ENCODE measurements at places on chromosomes 2 and 18. TPM values are rescaled to one million over a fixed set of nuclear protein-coding genes. Genes with fewer than 3 reads are reported as not detected.

FBXO15 gene
- 0.38 TPM for polyA plus RNA-seq

TANK gene
- polyA plus RNA-seq = 40.8 TPM

TTN gene
- 0.04 TPM for polyA plus RNA-seq

ATOH8 gene
- polyA plus RNA-seq = 49.2 TPM

CRYGD gene
- polyA plus RNA-seq = not detected

IFIH1 gene
- polyA plus RNA-seq = 7.9 TPM

GRB14 gene
- 0.95 TPM for polyA plus RNA-seq

CFAP65 gene
- polyA plus RNA-seq = not detected

COL4A3 gene
- polyA plus RNA-seq = 1.4 TPM

- no peak for DNase-seq
These were observed 13.2 kb downstream of the DYSF start for GRCh38 chr2:71466301-71467179.

GRCh38 chr2:23756593-23757292, 170.2 kb downstream of the ATAD2B start:
- no peak for DNase-seq

DNA sequence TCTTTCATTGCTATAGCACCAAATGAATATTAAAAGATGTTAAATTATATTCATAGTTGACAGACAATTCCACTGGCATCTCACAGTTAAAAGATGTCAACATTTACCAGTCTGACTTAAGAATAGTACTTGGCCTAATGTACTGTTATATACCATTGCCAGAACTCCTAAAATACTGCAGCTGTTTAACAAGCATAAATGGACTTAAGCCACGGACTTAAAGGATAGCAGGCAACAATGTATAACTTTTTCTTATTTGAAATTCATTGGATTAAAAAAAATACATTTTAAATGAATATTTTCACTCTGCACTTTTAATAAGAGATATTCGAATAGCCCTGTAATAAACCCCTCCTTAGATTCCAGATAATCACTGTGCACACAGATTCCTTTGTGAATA, 3.8 kb downstream of the TCF4 start:
- DNase-seq = no peak

GRCh38 chr2:10514743-10515142, 66.6 kb upstream of the ODC1 start:
- DNase-seq = no peak

GRCh38 chr2:1521878-1522830, 108.9 kb downstream of the TPO start:
- DNase-seq = no peak

DNA sequence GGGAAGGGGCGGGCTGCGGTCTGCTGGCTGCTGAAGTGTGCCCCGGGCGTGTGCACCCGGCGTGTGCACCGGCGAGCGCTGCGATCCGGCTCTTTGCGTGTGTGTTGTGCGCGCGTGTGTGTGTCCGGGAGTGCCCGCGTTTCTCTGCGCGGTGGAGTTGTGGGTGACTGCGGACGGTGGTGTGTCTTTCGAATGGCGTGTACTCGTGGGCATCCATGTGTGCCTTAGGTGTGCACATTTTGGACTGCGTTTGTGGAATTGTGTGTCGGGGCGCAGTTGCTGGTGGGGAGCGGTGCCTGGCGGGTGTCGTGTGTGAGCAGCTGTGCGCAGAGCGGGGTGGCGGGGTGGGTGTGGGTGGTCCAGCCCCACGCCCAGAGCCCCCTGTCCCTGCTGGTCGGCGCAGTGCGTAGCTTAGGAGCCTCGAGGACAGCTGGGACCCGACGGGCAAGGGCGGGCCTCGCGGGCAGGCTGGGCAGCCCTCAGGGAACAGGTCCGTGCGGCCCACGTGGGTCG, 533 bp downstream of the HPCAL1 start:
- DNase-seq = no peak

GRCh38 chr18:13315000-13315399, 96.4 kb downstream of the LDLRAD4 start:
- DNase-seq = no peak

GRCh38 chr2:178810422-178810821, 3.2 kb upstream of the TTN start:
- no peak for DNase-seq

- DNase-seq = no peak
These were observed 265.3 kb downstream of the HDAC4 start for GRCh38 chr2:239135531-239135930.

DNA sequence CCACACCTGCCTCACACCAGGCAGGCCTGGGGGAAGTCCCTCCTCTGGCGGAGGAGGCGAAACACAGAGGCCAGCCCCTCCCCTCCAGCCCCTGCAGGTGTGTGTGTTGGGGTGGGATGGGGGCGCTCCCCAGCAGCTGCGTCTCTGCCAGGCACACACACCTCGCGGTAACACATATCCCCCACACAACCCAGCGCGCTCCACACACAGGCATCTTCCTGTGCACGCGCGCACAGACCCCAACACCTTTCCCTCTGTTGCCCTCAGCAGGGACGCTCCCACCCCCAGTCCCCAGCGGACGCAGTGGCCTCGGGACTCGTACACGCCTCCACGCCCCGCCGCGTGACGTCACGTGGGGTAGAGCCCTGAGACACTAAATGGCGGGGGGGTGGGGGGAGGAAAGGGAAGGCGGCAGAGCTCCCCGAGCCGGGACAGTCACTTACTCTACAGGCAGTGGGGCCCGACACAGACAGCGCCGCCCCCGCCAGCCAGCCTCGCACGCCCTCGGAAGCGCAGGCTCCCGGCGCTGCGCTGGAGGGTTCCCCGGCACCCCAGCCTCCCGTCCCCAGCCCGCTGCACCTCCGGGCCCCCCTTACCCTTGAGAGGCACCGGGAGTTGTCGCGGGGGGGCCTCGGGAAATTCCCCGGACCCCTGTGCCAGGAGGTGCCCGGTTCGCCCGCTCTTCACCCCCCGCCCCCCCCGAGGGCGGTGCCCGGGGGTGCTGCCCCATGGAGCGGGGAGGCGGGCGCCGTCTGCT, at the start of gene WNT10A:
WNT10A (plus strand) TSS at position 751 of the 757 bp plus-strand sequence. CDS start 144 bp downstream, outside the sequence.
- no peak for DNase-seq

GRCh38 chr2:102765061-102765460, 3.2 kb downstream of the TMEM182 start:
- no peak for DNase-seq

DNA sequence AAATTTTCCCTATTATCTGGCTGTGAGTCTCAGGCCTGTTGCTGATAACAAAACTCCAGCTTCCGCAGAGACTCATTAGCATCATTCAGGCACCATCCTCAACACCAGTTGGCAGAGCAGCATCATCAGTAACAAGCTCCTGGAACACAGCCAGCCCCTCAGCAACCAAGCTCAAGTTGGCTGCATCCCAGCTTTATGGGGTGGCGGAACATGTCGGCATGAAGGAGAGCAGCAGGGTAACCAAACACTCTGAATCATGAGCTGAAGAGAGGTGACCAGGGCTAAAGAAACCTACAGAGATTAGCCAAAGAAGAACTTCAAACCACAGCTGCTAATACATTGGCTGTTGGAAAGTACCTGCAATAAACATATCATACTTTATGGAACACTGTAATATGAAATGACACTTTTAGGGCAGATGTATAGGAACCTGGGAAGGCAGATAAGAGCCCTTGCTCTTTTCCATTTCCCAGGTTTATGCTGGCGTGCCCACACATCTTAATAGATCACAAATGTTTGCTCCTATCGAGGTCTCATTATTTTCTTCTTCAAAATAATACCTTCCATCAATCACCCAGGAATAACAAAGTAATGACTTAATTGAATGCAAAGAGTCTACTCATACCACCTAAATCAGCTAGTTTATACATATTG, 63.8 kb downstream of the PDE11A start:
- no peak for DNase-seq

GRCh38 chr18:59985289-59985688, 85.5 kb downstream of the PMAIP1 start:
- DNase-seq = no peak

DNA sequence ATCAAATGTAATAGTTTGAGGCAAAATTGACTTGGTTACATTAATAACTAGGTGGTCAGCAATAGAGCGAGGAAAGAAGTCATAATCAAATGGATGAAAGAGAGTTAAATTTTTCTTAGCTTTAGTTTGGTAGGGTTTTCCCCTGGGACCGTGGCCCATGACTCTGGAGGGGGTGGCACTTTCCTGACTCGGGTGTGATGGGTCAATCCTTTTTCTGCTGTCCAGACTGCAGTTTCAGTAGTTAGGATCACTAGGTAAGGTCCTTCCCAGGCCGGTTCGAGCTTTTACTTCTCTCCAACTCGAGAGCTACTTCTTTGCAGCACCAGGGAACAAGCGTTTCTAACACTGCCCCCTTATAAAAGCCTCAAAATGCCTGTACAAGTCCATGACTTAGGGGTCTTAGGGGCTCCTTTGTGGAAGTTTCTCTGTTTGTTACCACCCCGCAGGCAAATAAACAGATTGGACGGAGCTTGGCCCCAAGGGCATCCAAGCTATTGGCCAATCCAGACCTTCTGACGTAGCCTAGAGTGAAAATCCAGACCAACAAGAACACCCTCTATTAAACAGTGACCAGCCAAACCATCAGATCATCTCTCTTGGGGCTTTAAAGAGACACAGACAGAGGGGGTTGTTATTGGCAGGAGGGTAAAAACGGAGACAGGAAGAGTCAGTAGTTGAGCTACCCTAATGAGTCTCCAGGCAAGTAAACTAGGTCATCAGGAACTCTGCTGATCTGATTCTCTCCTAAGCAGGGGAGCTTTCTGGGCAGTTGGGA, 9.4 kb upstream of the CEP68 start:
- DNase-seq = no peak

GRCh38 chr2:162072181-162072702, 1.8 kb downstream of the DPP4 start:
- DNase-seq = no peak

DNA sequence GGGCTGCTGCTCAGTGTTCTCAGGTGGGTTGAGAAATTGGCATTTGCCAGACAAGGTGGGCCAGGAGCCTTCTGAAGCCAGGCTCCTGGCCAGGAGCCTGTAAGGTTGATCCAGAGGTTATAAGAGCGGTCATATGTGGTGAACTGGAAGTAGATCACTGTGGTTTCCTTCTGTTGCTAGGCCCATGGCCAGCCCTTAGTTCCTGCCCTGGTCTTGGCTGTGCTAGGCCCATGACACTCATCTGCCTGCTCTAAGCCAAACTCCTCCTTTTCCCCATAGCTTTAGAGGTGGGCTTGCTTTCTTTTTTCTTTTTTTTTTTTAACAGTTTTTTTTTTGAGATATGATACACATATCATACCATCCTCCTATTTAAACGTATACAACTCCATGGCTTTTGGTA, 5.0 kb upstream of the MGAT5 start:
- no peak for DNase-seq

DNA sequence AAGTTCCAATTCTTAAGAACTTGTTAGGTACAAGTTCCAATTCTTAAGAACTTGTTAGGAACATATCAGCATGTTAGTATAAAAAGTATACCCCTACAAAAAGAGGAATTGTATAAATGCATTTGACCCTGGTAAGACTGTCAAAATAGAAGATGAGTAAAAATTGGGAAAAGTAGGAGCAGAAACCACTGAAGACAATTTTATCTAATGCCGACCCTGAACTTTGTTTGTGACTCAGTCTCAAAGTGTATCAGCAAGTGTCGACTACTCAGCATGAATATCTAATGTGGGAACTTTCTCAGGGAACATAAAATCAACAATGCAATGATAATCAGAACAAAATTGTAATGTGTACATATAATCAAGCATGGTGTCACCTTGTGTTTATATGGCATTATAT, 583 bp upstream of the CD226 start:
- no peak for DNase-seq

GRCh38 chr2:97764559-97765263, 51.3 kb downstream of the ZAP70 start:
- no peak for DNase-seq

DNA sequence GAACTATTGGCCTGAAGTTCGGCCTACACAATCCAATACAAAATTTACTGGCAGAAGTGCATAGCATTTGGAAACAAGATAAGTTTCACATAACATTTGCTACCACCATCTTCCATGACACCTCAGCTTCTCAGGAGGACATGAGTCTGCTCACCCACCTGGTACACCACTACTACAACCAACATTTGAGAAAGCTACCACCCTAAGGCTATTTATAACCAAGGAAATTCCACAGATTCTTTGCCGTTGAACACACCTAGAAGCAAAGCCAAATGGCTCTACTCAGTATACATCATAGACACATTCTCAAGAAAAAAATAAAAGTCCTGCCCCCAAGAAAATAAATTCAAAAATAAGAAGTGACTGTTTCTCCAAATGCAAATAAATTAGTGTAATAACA, 145.3 kb downstream of the SPAG16 start:
- DNase-seq = no peak

Measured in urinary bladder (tissue), 4 donors.